ENCODE measurements at places on chromosomes 7 and 10.

GRCh38 chr7:129559564-129559963, 52.0 kb upstream of the NRF1 start:
- no peak for DNase-seq

DNA sequence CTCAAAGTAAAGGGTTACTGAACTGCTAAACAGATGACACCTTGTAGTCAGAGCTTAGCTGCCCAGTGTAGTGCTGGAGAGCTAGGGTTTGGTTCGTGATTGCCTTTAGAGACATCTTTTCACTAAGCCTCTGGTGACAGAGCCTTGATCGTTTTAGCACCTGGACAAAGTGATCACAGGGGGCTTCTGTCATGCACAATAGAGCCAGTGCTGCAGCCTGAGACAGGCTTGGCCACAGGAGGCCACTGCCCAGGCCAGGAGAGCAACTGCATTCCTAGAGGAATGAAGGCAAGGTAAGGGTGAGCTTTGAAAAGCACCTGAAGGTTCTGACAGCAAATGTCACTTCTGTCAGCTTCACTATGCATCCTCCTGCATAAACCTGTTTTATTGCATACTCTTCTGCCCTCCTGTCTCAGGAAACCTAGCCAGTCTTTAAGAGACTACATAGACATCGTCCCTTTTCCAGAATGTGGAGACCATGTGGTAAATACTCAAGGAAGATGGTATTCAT, 122.9 kb downstream of the NPY start:
- DNase-seq: no peak

DNA sequence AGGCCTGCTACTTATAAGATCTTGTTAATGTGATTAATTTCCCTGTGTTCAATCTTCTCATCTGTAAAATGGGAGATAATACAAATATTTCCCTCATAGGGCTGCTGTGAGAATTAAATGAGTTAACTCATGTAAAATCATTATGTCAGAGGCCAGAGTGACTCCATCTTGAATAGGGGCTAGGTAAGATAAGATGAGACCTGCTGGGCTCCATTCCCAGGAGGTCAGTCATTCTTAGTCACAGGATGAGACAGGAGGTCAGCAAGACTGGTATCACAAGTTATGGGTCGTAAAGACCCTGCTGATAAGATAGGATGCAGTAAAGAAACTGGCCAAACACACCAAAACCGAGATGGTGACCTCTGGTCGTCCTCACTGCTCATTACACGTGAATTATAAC, 200.7 kb downstream of the CYP26A1 start:
- no peak for DNase-seq

DNA sequence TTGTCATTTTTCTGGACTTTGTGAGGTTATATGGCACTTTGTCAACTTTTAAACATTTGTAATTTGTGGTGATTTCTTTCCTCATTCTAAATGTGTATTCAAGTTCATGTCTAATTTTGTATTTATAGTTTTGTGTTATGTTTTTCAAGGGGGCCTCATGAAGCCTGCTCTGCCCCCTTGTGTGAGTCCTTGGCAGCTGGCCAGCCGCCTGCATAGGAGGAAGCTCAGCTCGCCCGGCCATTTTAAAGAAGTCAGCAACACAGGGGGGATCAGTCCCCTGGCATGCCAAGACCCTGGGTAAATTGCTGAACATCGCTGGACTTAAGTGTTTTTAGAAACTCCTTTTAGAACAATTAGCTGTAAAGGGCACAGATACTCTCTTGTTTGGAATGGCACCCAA, 123.0 kb downstream of the ANLN start:
- DNase-seq: no peak

- DNase-seq: no peak
Observed at GRCh38 chr10:74333174-74333573, 182.2 kb downstream of the ADK start.

GRCh38 chr7:151081170-151082101, 827 bp upstream of the FASTK start:
- no peak for DNase-seq

GRCh38 chr7:80134115-80134535, 506 bp upstream of the GNAI1 start:
- no peak for DNase-seq

GRCh38 chr10:86401588-86402282, 35.1 kb upstream of the GRID1 start:
- no peak for DNase-seq

DNA sequence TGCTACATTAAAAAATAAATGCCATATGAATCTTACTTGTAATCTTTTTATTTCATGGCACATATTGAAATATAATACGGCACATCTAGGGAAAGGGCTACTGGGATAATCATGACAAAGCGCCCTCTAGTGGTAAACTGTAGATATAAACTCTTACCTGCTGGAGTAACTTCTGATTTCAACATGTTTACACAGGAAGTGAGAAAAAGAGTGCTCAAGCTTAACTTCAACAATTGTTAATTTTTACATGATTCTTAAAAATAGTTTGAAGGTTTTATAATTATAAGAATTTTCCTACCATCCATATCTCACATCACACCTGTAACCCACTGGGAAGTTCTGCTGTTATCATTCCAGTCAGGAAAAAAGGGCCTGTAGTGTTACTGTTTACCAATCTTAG, 2.0 kb upstream of the HEPACAM2 start:
- no peak for DNase-seq

DNA sequence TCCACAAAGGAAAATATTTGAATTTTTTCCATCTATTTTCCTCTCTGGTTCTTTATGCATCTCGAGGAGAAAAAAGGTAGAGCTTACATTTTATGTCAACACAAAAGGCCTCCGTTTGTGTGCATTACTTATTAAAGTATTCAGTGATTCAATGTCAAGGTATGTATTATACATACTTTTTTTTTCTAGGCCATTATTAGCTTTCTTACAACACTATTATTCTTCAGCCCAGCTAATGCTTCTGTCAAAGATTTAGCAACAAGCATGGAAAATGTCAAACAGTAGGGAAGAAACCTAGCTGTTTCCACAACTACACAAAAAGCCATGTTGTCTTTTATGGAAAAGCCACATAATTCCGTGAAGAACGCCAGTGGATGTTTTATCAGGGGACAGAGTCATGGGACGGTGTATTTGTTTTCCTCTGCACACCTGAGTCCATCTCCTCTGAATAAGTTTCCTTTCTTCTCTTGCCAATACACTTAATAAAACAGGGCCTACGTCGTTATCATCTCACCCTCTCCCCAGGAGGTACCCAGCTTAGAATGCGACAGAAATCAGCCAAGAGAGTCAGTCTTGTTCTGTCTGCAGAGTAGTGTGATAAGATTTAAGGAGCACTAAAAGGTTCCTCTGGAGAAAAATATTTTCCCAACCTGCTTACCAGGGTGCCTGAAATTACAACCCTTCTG, 209.7 kb upstream of the AUTS2 start:
- no peak for DNase-seq

- DNase-seq: no peak
Observed at GRCh38 chr7:121000081-121000983, 11.8 kb downstream of the CPED1 start.

DNA sequence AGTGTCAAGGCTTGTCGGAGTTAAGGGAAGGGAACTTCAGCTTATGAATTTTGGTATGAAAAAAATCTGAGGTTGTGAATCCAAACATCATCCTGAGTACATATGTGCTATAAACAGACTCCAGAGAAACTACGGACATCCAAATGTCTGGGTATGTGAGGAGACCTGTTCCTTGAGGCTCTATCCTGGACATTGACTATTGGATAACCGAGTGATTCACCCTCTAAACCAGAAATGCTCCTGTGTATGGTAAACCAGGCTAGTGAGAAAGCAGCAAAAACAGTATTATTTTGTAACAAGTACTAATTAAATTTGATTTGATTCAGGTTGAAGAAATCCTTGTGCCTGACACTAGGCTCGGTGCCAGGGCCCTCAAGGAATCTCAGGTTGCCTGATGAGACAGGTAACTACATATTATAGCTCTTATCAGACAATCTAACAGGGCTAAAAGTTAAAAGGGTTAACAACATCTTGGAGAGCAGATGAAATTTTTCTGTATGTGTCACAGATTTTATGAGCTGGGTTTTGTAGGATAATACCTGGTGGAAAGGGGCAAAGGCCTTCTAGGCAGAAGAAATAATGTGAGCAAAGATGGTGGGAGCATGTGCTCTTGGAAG, 10.4 kb upstream of the STOX1 start:
- no peak for DNase-seq

GRCh38 chr10:124536496-124537050, 75.0 kb downstream of the LHPP start:
- no peak for DNase-seq

- no peak for DNase-seq
Observed at GRCh38 chr7:157515342-157516041, 178.7 kb downstream of the DNAJB6 start.
